ENCODE measurements at places on chromosomes 12 and 14.

GRCh38 chr12:15982471-15982870 lies 71.3 kb downstream of the DERA start:
- peak; percentile 32 for DNase-seq

DNA sequence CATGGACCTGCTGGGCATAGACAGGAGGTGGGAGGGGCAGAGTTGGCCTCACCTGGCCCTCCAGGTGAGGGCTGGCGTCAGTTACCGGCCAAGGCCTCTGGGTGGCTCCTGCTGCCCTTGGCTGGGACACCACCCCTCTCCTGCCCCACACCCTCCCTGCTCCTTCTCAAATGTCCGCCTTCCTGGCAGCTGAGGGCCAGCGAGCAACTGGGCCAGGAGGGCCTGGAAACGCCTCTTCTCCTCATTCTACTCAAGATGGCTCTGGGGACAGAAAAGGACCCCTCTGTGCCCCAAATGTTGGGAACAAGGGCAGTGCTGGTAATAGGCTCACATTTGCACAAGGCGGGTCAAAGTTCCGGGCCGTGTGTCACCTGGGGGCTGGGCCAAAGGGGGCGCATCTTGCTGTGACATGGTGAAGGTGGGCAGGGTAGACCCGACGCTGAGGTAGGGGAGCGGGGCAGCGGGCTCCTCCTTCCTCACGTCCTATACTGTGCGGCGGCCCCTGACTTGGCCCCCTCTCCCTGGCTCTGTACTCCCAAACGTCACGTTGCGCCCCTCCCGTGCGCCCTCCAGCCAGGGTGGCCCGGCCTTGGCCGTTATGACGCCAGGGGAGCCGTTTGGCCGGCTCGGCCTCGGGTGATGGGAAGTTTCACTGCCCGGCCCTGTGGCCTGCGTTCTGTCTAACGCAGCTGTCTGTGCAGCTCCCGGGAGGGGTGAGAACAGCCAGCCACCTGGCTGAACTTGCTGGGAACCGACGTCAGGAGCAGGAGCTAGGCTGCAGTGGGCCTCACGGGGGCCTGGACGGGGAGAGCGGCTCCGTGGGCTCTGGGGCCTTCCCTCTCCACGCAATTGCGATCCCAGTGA lies 18.0 kb upstream of the DLK1 start:
- DNase-seq = no peak

- no peak for DNase-seq
These were observed 176.0 kb downstream of the ESRRB start for GRCh38 chr14:76551906-76552305.

DNA sequence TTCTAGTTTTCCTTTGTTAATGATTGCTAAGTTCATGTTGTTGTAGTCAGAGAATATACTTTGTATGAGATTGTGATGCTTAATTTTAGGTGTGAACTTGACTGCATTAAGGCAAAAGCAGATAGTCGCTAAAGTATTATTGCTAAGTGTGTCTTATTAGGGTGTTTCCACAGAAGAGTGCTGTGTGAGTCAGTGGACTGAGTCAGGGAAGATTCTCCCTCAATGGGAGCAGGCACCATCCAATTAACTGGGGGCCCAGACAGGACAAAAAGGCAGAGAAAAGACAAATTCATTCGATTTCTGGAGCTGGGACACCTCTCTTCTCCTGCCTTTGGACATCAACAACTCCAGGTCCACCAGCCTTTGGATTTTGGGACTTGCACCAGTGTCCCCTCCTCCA lies 48.5 kb downstream of the BAZ1A start:
- DNase-seq = no peak

GRCh38 chr12:19957308-19958125 lies 410.8 kb upstream of the PDE3A start:
- no peak for DNase-seq

DNA sequence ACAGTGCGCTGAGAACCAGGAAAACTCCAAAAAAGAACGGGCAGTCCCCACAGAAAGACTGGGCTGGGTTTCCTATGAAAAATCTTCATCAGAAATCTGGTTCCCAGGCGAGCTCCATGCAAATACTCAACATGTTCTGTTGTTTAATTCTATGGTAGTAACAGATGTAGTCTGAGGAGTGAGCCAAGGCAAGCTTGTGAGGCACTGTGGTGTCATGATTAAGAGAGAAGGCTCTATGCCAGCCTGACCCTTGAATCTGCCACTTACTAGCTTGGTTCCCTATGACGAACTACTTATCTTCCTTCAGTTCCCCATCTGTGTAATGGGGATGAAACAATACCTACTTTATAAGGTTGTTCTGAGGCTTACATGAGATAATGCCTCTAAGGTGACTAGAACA lies 10.7 kb downstream of the POMT2 start:
- DNase-seq = no peak

DNA sequence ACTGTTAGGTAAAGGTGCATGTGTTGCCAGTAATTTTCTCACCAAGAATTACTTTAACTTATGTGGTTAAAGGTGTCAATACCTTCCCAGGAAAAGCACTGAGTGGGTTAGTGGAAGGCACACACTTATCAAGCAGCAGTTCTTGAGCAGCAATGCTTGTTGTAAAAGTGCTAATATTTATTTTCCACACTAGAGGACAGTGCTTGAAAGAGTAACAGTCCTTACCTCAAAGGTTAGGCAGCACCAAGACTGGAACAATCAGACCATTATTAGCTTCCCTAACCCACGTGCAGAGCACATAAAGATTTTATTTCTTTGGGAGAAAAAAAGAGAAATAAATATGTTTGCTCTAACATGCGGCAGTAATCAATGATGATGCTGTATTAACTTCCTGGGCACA lies 48.8 kb upstream of the KRR1 start:
- peak; percentile 47 for DNase-seq
